ENCODE measurements at places on chromosomes 6 and 20.
A peak's percentile ranks its signal among the peaks of the same experiment; 100 is the strongest.

GRCh38 chr6:125094563-125094962 lies 59.0 kb upstream of the TPD52L1 start:
- no peak for DNase-seq

DNA sequence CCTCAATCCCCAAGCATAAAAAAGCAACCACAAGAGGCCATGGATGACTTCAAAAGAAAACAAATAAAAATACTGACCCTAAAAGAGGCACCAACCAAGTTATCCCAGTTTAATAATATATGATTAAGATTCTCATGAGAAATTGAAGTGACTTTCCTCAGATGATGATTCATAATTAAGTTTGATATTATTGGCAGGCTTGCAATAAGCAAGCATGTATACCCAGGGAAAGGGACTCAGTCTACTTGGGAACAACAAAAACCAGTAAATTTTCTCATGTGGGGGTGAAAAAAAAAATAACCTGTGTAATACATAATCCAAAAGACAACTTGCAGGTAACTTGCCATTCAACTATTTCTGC lies 19.6 kb downstream of the JAG1 start:
- DNase-seq = no peak

- no peak for DNase-seq
Observed at GRCh38 chr6:69086689-69087088, 451.6 kb downstream of the ADGRB3 start.

- DNase-seq = no peak
Observed at GRCh38 chr6:123715006-123715863, 78.5 kb upstream of the TRDN start.

GRCh38 chr6:148836751-148837150 lies 89.9 kb downstream of the UST start:
- no peak for DNase-seq

DNA sequence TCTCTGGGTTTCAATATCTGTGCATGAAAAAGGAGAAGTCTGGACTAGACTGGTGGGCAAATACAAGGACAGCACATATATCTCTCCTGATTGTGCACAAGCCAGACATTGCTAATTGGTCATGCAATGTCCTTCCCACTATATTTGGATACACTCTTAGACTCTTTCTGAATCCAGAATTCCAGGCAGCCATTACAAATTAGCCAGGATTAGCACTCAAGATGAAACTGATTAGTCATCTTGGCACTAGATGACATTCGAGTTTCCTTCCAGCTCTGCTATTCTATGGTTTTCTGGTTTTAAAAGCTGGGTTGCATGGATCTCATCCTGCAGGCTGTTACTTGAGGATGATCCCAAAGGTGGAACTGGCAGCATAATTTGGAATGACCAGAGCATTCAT lies 73.2 kb downstream of the SCP2D1 start:
- DNase-seq = no peak

GRCh38 chr6:107786709-107787588 lies 37.2 kb downstream of the SCML4 start:
- DNase-seq = no peak

- peak; percentile 64 for DNase-seq
Observed at GRCh38 chr6:144482142-144482541, 197.0 kb downstream of the UTRN start.

DNA sequence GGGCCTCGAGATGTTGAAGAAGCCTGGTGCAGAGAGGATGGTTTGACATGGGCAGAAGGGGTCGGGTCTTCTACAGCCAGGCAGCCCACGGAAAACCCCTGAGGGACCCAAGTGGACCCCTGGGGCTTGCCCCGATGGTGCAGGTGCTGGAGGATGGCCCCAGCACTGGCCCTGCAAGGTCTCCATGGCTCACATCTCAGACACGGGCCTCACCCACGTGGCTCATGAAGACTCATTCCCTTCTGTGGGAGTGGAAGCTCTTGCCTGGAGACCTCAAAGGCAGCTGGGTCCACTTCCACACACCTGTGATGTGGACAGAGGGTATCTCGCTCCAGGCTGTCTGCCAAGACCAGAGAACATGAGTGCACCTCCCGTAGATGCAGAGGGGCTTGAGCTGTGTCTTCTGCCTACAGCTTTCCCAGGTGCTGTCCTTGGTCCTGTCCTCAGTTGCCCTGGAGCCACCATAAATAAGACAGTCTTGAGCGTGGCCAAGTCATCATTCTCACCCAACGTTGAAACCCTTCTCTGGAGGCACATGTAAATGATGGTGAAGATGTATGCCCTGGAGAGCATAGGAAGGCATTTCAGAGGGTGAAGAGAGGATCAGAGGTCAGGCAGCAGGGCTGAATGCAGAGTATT lies 108.0 kb downstream of the SYNDIG1 start:
- DNase-seq = no peak

- no peak for DNase-seq
Observed at GRCh38 chr6:158801655-158802294, 17.4 kb downstream of the EZR start.

DNA sequence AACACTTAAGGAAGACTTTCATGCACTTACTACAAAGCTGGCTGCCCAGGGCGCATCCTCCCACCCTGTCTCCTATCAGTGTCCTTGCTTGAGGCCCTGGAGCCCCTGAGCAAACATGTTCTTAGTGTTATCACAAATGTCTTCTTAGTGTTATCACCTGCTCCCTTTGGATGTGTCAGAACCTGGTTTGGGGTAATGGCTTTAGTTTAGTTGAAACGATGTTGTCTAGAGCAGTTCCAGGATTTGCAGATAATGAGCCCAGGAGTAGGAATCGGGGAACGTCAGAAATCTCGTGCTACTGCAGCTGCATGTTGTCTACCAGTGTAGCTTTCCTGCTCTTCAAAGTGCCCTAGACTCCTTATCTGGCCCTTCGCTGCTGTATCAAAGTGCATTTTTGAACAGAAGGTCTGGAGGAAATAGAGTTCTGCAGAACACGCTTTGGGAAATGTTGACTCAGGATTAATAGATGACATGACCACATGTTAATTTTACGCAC lies 69.6 kb downstream of the PHACTR2 start:
- DNase-seq = no peak

DNA sequence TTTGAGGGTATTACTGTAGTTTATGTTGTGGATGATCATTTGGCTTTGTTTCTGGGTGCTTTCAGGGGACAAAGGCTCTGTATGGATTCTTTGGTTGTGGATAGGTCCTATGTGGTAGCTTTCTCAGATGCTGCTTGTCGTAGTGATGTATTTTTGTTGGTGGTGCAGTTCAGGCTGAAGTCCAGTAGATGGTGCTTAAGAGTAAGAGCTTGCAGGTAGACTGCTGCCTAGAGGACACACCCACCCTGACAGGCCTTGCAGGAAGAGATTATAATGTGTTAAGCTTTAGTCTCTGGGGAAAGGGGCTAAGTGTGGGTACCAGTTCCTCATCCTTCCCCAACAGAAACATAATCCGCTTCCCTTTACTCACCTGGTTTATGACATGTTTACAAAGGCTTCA lies 62.6 kb upstream of the ADGRB3 start:
- DNase-seq = no peak

DNA sequence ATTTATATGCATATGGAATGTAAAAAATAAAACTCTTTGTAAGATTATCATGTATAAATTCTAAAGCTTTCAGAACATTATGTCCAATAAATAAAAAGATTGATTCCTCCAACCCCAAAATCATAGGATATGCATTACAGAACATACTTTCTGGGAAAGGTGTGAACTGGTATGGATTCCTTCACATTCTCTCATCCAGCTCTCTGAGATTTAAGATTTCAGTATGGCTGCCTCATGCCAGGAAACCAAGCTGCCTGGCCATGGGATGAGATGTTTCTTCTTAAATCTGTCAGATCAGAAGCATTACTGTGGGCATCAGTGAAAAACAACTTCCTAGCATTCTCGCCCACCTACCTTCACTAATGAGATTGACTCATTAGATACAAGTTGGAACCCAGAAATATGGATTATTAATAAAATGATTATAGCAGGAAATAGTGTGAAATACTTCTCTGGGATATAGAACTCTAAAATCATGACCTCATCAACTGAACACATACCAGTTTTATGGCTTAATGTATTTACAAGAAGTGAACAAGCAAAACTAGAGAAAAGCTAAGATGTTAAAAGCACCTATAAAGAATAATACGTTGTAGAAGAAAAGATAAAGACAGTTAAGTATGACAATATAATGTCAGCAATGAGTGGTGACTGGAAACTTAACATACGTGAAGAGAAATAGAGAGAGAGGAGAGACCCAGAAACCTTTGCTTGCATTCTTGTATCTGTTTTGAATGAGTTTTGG lies 171.6 kb upstream of the PHACTR1 start:
- no peak for DNase-seq

GRCh38 chr20:53586640-53587039 lies 7.0 kb downstream of the ZNF217 start:
- DNase-seq = no peak

DNA sequence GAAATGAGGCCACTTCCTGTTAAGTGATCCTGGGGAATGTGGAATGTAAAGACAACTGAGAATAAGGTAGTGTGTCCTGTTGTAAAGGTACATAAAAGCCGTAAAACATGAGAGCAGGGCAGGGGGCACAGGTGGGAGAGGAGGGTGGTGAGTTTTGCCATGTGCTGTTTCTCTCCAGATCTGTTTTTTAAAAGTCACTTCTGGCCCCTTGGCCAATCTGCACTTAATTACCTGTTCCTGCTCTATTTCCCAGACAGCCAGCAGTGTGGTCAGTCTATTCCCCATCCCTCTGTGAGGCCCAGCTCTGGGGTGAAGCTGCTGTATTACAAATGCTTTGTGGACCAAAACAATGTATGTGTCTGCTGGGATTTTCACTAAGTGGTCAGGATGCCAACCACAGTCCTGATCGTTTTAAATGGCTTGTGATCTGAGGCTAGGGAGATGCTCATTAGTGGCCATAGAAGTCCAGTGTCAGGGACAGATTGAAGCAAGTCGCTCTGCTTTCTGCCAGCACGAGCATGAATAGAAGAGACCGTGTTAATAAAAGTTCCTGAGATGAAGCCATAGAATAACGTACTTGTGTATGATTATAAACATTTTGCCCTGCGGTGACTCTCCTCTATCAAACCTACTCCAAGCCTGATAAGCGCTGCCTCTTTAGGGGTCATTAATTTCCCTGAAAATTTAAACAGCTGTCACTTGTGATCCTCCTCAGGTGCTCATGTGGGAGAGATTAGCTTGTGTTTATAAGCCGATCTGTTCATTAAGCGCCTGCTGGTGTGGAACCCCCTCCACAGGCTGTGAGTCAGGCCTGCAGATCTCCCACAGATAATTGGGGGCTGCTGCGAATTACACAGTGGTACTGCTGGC lies 111.8 kb upstream of the CENPW start:
- no peak for DNase-seq

DNA sequence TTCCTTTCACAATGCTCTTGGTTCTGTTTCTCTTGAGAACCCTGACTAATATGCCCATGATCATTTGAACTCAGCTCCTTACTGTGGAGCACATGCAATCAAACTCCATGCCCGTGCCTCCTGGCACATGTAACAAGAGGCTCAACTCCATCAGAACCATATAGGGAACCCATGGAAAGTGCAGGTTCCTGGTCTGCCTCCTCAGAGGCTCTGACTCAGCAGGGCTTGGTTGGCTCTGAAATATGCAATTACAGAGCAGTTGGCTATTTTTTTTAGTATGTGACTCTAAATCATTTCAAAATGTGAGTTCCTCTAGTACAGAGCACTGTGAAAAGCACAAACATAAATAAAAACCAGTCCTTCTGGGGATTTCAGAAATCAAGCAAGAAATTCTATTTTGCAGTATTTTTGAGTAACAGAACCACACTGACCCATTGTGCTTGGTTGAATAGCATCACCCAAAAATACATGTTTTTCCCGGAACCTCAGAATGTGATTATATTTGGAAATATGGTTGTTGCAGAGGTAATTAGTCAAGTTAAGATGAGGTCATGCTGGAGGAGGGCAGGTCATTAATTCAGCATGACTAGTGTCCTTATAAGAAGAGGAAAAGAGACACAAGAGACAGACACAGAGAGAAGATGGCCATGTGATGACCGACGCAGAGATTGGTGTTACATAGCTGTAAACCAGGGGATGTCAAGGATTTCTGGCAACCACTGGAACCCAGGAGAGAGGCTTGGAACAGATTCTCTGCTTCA lies 13.2 kb upstream of the MAP3K4 start:
- DNase-seq = no peak

- peak; percentile 36 for DNase-seq
Observed at GRCh38 chr20:50724851-50725723, 6.3 kb upstream of the PARD6B start.

DNA sequence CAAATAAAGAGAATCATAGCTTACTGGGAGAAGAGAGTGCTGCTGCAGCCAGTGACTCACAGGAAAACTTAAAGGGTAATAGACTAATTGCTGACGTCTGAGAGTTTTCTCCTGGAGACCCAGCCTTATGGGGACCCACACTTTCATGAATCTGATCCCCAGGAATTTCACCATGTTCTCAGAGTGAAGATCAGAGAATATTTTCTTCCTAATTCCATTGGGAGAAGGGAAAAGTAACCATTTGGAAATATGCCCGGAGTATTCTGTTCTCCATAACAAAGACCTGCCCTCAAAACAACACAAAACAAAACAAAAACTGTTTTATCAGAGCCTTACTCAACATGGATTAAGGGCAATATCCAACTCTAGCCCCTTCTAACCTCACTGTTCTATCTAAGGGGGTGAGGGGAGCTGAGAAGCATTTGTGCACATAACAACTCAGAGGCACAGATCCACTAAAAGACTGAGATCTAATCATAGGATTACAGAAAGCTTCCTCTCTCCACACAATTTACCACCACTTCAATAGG lies 168.2 kb upstream of the SSTR4 start:
- DNase-seq = no peak

DNA sequence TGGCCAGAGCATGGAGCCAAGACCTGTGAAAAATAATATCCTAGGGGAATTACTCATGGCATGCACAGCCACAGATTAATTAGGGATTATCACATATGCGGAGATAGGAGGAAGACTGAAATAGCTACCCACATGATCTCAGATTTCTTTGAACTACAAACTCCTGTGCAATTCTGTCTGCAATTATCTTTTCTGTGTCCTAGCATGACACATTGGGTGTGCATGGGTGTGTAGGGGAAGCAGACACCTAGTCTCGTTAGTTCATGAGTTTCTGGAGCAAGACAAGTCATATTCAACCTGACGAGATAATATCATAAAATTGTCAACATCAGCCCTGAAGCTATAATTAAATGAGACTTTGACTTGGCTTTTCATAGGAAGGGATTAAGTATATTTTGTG lies 3.6 kb upstream of the SLC17A4 start:
- no peak for DNase-seq

- DNase-seq = no peak
Observed at GRCh38 chr6:157398151-157398550, 17.2 kb downstream of the ZDHHC14 start.

- peak; percentile 28 for DNase-seq
Observed at GRCh38 chr20:58716476-58717277, 24.1 kb downstream of the NPEPL1 start.

- DNase-seq = no peak
Observed at GRCh38 chr6:14987490-14987889, 258.4 kb upstream of the JARID2 start.

GRCh38 chr6:108343894-108344293 lies 49.0 kb downstream of the AFG1L start:
- DNase-seq = no peak

GRCh38 chr6:159092631-159093030 lies 47.8 kb upstream of the TAGAP start:
- no peak for DNase-seq

All from activated CD4-positive, CD25-positive, alpha-beta regulatory T cell treated with anti-CD3 and anti-CD28 coated beads, Interleukin-2, amount 50 U/mL, for 72 hours (primary cell).